ENCODE measurements at places on chromosomes 12 and 14. TPM values are rescaled to one million over a fixed set of nuclear protein-coding genes. Genes with fewer than 3 reads are reported as not detected.
A peak's percentile ranks its signal among the peaks of the same experiment; 100 is the strongest.

DNA sequence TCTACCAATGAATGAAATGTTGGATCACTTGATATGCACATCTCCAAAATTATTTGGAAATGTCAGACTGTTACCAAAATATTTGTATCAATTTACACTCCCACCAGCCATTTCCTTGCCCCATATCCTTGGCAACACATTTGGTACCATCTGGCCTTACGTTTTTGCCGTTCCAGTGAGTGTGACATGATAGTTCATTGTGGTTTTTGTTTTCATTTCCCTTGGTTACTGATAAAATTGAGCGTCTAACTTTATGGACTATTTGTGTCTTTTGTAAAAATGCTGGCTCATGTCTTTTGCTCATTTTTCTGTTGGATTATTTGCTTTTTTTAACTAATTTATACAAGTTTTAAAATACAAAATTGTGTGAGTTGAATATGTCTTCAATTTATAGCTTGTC, 11.0 kb downstream of the KLHDC1 start:
- peak; percentile 60 for DNase-seq

ATG2B gene
- 16.2 TPM for total RNA-seq

- DNase-seq: no peak
These were observed 114.3 kb downstream of the KSR2 start for GRCh38 chr12:117854339-117855012.

- no peak for DNase-seq
These were observed 41.7 kb downstream of the TRAFD1 start for GRCh38 chr12:112167031-112167461.

DNA sequence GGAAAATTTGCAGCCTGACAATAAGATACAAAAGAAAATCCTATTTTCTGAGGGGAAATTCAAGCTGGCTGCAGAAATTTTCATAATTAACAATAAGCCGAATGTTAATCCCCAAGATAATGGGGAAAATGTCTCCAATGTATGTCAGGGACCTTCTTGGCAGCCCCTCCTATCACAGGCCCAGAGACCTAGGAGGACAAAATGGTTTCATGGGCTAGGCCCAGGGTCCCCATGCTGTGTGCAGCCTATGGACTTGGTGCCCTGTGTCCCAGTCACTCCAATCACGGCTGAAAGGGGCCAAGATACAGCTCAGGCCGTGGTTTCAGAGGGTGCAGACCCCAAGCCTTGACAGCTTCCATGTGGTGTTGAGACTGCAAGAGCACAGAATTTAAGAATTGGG, 11.2 kb downstream of the C12orf50 start:
- DNase-seq: no peak

GRCh38 chr12:10941916-10942607, 3.0 kb upstream of the TAS2R14 start:
- DNase-seq: no peak

DNA sequence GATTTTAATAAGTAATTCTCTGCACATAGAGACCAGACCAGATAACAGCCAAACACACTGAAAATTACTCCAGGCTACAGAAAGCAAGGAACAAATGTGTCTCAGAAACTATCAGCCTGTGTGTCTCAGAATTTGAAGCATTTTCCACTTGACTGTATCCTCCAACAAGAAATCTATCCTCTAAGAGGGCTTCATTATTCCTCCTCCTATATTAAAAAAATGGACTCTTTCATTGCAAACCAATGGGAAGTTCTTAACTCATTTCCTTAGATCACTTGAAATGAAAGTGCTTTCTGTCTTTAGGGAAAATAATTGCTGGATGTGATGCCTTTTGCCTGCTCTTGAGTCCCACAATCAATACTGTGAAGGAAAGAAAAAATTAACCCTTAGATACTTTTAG, 2.3 kb downstream of the ST8SIA1 start:
- DNase-seq: no peak

DNA sequence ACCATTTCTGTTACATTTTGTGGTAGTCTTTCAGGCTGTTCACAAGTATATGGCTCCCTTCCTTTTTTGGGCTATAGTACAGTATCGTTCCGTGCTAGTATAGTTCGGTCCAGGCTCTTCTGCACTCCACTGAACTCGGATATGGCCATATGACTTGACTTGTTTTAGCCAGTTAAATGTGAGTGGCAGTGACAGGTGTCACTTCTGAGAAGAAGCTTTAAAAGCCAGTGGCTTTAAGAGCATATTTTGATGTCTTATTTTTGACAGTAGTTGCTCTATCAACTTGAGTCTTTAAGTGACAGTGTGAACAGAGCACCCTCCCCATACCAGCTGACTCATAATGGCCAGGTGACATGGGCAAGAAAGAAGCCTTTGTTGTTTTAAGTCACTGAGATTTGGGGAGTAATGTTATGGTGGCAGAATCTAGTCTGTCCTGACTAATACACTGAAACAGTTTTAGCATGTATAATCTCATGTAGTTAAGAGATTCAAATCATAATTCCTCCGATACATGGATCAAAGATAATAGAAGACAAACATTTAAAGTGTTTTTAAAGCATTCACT, 64.6 kb downstream of the ANO4 start:
- DNase-seq: no peak

GRCh38 chr12:122023339-122024131, 1.9 kb downstream of the BCL7A start:
- DNase-seq: peak; percentile 22

PLCZ1 gene
- not detected for total RNA-seq

IGFBP6 gene
- 2.4 TPM for total RNA-seq

DNA sequence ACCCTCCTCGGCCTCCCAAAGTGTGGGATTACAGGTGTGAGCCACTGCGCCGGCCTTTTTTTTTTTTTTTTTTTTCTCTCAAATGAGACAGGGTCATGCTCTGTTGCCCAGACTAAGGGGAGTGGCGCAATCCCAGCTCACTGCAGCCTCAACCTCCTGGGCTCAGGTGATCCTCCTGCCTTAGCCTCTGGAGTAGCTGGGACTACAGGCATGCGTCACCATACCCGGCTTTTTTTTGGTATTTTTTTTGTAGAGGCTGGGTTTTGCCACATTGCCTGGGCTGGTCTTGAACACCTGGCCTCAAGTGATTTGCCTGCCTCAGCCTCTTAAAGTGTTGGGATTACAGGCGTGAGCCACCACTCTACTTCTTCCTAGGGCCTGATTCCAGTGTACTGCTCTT, 18.7 kb downstream of the FUT8 start:
- DNase-seq: no peak

DNA sequence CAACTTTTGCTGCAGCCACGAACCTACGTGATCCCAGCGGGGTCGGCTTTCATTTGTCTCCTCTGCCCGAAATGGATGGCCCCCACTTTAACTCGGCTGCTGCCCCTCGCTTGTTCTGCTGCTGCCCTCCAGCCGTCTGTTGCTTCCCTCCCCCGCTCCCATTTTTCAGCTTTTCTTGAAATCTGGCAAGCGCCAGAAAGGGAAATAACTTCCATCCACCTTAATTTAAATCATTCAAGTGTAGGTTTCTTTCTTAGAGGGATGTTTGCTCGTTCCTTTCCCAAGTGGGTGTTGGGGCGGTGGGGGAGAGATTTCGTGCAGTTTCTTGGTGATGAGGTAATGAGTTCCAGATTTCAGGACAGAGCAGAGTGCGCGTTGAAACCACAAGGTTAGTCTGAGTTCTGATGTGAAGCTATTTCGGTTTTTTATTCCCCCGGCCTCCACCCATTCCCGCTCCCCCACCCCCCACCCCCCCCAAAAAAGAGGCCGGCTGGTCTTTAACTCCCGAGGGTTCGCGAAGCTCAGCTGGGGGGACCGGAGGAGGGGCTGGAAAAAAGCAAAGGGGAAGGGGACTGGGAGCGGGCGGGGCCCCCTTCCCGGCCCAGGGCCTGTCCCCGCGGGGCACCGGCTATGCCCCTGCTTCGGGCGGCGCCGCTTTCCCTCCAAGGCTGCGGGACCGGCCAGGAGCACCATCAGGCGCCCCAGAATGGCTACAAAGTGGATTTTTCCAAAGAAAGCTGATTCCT, 2.2 kb upstream of the ZFP36L1 start:
- DNase-seq: no peak

DNA sequence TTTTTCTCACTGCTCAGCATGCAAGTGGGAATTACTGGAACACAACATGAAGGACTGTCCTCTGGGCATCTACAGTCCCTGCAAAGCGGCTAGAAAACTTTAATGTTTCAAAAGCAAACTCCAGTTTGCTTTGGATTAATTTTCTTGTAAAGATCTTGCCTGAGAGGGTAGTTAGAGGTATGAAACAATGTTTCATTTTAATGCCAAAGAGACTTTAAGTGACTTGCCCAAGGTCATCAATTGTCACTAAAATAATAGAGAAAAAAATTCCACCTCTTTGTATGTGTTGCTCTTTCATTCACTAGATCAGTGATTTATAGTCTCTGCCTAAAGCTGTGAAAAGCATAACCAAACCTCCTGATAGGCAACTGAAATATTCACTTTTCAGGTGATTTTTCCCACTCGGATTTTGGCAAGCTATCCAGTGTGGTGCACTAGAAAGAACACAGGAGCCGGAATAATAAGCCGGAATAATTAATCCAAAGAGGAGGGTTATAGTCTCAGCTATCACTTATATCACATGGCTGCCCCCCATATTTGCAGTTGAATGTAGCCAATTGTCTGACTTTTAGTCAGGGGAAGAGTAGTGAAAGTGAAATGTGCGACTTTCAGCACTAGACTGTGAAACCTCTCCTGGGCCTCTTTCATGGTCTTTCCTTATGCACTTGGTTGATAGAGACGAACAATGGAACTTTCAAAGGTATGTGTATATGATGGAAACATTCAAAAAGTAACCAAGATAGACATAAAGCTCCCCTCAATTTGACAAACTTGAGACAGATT, 107.7 kb downstream of the SLC6A15 start:
- DNase-seq: no peak

GRCh38 chr12:111448846-111449790, 43.4 kb downstream of the SH2B3 start:
- DNase-seq: no peak

DNA sequence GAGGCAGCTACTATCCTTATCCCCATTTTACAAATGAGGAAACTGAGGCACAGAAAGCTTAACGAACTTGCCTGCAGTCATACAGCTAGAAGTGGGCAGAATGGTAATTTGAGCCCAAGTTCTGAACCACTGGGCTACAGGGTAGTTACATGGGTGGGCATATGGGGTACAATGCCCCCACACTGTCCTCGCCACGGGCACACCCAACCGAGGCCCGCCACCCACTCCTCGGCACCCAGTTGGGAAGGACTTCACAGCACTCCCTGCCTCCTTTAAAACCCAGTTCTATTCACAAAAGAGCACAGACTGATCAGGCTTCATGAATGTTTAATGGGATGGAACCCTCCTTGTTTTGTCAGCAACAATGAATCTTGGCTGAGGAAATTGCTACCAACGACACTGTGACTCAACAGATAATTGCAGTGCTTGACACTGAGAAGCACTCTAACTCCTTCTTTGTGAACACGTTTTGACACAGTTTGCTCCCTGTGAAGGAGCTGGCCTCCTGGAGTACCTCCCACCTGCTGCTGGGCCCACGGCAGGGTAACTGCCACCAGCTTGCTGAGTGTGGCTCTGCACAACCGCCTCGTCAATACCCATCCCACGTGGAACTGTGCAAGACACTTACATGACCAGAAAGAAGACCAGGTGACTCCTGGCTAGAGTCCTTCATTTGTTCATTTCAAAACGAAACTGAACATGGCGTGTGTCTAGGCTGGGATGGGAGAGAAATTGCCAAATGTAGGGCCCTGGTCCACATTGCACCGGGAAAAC, 63.5 kb downstream of the CLMN start:
- no peak for DNase-seq

GRCh38 chr14:72651081-72651480, 242.8 kb downstream of the DPF3 start:
- no peak for DNase-seq

GRCh38 chr12:62919838-62920237, 15.1 kb downstream of the PPM1H start:
- no peak for DNase-seq

DNA sequence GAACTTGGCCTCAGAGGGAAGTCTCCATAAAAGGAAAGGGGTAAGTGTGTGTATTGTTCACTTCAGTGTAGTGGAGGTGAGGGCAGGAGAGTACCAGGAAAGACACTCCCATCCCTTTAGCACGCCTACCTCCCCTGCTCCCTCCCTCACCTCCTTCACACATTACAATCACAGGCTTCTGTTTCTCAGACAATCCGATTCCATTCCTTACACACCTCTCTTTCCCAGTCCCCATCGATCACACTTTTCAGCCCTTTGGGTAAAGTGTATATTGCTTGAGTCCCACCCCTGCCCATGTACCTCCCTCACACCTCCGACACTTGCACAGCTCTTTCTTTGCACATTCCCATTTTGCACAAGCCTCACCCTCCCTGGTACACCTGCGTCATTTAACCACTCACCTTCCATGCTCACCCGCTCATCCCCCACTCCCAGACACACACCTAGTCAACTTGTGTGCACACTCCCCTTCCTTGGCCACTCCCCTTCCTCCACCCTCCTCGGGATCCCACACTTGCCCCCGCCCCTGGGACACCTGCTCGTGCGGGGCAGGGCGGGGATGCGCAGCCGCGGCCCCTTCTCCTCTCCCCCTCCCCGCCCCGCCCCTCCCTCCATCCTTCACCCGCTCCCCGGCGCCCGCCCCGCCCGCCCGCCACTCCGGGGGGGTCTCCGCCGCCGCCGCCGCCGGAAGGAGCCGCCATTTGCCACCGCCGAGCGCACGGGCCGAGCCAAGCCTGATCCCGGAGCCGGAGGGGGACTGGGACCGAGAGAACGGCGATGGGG, at the start of gene MARCHF9:
Gene MARCHF9 (plus strand): TSS at position 693 of the 783 bp plus-strand sequence. CDS start 426 bp downstream, outside the sequence.
- DNase-seq: peak; percentile 76

DNA sequence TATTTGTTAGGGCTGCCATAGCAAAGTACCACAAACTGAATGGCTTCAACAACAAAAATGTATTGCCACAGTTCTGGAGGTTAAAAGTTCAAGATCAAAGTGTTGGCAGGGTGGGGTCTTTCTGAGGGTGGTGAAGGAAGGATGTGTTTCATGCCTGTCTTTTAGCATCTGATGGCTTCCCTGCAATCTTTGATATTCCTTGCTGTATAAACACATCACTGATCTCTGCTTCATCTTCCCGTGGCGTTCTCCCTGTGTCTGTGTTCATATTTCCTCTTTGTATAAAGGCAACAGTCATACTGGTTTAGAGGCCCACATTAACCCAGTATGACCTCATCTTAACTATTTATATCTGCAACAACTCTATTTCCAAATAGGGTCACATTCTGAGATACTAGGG, 167.5 kb downstream of the BTG1 start:
- peak; percentile 35 for DNase-seq

All from hematopoietic multipotent progenitor cell (in vitro differentiated cells).